GDM1 (cell line): ENCODE measurements at places on chromosomes 3 and 15.

DNA sequence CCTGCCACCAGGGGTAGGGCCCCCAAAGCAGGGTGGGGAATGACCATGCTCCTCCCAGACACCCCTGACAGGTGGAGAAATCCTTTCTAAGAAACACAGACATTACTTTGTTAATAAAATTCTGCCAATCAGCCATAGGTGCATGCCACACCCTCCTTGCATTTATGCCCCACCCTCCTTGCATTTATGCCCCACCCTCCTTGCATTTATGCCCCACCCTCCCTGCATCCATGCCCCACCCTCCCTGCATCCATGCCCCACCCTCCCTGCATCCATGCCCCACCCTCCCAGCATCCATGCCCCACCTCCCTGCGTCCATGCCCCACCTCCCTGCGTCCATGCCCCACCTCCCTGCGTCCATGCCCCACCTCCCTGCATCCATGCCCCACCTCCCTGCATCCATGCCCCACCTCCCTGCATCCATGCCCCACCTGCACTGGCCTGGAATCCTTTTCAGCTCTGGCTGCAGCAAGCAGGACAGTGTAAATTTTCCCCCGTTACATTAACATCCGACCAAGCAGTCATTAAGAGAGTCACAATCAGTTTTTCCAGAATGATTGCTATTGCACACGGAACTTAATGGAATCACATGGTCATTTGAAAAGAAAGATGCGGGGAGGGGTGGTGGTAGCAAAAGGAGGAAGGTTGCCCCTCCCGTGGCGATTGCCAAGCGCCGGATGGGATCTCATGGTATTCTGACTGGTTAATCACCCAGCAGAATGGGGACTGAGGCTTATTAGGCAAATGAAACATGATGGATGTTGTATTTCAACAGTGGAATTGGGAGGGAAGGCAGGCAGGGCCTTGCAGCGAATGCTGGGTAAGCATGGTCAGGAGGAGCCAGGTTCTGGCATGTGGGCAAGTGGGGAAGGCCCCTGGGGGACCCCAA is 91.2 kb downstream of the TLE3 start:
- no peak for DNase-seq

- DNase-seq, result peak; percentile 50
Measured at GRCh38 chr3:50347187-50347813, 1.8 kb upstream of the ZMYND10 start.

DNA sequence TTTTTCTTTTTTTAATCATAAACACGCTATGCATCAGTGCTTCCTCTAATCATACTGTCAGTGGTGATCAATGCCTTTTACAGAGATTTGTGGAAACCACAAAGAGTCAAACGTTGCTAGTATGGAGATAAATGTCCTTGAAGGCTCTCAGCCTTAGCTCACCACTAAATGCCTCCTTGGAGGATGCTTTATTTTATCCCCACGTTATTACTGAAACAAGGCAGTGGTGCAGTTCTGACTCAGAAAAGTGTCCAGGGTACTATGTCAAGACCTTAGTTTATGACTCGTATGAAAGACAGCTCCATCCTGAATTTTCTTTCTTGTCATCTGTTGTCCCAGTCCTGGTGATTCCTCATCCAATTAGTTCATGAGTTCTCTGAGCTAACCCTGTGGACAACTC is 1146.7 kb downstream of the IGSF11 start:
- DNase-seq, result no peak

DNA sequence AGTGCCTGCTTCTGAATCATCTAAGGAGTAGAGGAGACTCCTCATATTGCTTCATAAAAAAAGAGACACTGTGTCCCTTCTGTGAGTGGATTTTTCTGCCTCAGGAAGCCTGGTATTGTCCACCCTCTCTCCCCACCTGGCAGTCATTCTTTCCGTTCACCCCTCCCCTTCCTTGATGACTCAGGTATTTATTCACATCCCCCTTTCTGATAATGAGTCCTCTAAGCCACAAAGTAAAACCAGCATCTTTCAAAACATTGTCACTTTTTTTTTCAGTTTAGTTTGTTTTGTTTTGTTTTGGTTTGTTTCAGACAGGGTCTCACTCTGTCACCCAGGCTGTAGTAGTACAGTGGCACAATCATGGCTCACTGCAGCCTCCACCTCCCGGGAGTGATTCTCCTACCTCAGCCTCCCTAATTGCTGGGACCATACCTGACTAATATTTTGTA is 65.2 kb upstream of the UBE2E1 start:
- no peak for DNase-seq

DNA sequence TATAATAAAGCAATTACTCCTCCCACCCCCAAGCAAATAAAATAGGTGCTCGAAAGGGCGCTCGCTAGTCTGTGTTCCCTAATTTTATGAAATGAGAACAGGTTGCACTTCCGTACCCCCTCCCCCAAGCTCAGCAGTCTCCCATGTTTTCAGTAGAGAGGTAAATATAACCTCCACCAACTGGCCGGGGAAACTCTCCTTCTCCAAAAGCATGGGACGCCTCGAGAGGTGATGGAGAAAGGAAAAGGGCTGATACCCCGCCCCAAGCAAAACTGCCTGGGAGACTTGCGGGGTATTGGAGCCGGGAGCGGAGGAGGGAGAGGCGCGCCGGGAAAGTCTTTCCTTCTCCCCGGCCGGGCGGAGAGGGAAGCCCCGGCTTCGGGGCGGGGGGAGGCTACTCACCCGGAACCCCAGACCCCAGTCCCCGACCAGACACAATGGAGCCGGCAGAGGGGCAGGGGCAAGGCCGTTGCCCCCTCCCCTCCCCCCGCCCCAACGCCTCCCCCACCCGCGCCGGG is 605 bp downstream of the DCUN1D1 start:
- DNase-seq, result no peak

DNA sequence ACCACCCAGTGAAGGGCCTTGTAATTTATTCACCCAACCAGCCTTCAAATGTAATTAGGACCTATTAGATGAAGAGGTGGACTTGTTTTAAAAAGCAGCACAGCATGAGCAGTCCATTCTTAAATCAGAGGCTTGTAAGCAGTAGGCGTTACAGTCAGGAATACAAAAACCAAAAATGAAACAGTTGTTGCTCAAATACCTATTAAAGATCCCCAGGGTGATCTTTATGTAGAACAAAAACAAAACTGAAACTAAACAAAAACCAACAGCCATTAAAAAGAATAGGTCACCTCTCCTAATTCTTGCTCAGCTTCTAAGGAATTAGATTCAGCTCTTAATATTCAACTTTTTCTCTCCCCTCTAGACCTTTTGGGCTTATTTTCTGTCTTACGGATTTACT is 104.9 kb upstream of the ST8SIA2 start:
- no peak for DNase-seq

GRCh38 chr3:64880916-64881315 is 193.1 kb upstream of the ADAMTS9 start:
- DNase-seq, result peak; percentile 16

DNA sequence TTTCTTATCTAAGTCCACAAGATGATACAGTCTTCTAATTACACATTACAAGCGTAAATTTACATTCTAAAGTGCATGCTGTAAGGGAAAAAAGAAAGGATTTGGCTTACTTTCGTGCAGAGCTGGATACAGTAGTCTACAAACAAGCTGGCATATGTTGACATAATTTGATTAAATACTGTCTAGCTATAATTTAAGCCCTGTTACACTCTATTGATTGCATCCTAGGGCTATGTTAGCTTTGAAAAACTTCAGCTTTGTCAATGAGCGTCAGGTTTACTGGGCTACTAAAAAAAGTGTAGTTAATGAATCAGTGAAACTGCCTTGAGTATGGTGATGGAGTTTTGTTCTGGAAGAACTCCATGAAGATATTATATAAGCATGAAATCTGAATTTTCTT is 24.5 kb upstream of the PLCL2 start:
- no peak for DNase-seq

- peak; percentile 44 for DNase-seq
Measured at GRCh38 chr3:12187448-12188327, 29.0 kb upstream of the TIMP4 start.

DNA sequence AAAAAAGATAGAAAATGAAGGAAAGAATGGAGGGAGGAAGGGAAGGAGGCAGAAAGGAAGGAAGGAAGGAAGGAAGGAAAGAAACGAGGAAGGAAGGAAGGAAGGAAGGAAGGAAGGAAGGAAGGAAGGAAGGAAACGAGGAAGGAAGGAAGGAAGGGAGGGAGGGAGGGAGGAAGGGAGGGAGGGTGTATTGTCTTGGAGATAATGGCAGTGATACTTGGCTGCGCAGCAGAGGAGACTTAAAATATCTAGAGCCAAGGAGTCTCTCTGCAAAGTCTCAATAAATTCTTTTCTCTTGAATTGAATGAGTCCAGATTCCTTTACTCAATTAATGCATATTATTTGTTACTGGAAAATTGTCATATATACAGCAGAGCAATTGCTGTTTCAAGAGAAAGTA is 1059.7 kb downstream of the ZPLD1 start:
- DNase-seq, result no peak

- DNase-seq, result no peak
Measured at GRCh38 chr3:105848821-105849220, 20.0 kb downstream of the CBLB start.

DNA sequence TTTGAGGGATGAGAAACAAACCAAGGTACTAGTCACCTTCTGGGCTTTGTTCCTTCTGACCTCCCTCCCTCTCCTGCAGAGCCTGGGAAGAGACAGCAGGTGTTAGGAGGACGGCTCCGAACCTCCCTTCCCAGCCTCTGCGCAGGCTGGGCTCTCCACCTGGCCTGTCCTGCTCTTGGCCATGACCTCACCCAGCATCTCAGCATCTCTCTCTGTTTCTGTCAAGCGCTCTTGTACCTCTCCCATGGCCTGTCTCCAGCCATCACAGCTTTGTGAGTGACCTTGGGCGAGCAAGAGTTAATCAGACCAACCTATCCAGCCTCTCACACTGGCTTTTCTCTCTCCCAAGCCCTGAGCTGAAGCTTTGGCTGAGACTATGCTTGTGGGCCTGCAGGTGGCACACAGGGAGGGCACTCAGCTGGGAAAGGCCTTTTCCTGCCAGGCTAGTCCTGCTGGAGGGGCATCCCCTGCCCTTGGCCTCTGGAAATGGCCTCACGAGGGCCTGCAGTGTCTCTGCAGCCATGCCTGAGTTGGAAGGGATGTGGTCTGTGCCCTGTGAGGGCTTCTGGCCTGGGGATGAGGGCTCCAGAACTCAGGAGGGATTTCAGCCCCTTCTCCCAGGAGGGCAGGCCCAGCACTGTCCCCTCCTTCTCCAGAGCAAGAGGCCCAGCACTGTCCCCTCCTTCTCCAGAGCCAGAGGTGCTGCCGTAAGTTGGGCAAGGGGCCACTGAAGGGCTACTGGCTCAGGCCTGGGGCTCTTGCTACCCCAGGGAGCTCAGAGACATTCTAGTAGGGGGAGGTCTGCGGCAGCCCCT is 2.1 kb downstream of the CHST13 start:
- no peak for DNase-seq

- DNase-seq, result no peak
Measured at GRCh38 chr15:39869254-39869653, 50.8 kb downstream of the GPR176 start.

DNA sequence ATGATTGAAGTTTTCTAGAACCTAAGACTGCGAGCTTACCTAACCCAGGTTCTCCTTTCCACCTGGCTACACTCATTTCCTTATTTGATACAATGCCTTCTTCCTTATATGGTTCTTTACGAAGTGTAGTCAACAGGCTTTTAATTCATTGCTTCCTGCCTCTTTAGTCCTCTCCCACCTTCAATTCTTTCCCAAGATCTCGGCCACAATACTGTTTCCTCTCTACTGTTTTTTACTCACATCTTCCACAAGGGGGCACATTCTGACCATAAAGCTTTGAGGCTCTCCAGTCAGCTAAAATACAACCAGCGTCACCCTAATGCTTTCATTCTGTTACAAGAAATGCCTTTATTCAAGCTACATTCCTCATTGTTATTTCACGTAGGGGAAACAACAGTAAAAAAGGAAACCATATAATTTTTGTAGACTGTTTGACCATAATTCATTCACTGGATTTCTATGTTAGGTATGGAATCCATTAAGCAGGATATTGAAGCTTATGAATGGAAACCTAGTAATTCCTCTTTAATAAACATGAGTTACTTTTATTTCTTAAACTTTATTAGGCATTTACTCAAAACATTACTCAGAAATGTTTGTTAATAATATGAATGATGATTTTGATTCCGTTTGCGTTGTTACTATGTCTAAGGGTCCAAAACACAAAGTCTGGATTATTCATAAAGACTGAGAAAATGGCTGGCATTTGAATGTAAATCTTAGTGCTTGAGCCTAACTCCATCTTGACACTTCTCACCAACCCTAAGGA is 29.5 kb upstream of the VEPH1 start:
- peak; percentile 58 for DNase-seq

- DNase-seq, result no peak
Measured at GRCh38 chr3:149673393-149673792, 15.6 kb upstream of the WWTR1 start.

DNA sequence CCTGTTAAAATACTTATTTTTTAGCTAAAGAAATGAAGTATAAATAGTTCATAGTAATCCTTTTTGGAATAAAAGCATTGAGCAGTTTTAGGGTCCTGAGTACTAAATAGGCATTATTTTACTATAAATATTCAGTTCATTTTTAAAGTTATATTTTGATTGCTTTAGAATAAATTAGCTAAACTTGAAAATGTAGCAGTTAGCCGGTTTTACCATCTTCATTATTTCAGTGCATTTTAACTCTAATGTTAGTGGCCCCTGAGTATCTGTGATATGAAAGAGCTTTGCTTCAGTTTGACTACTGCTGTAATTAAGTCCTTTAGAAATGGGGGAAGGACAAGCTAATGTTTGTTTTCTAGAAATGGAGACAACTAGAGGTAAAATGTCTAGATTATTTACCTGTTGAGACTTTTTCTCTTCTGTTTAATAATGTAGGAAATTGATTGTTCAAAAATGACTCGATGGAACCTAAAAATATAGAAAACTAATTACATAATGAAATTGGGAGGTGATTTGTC is 3.6 kb downstream of the SMC4 start:
- DNase-seq, result no peak

DNA sequence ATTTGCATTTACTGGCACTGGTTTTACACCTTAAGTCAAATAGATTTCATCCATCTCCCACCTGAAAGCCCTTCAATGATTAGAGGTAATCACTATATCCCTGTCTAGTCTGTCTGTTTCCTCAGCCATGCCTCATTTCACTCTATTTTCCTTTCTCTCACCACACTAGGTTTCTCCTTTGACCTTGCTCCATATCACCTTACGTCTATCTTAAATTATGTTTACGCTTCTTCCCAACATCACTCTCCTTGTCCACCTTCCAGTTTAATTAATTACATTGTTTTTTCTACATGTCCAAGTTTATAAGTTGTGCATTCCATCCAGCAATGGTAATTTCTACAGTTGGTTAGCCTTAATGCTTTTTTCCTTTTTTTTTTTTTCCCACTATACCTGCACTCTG is 396.7 kb upstream of the PDZRN3 start:
- DNase-seq, result no peak

GRCh38 chr3:87733671-87734367 is 325.0 kb downstream of the CGGBP1 start:
- no peak for DNase-seq

GRCh38 chr15:89002281-89002761 is 85.9 kb upstream of the ABHD2 start:
- no peak for DNase-seq

GRCh38 chr3:193295985-193296384 is 55.0 kb downstream of the PLAAT1 start:
- no peak for DNase-seq

GRCh38 chr3:188911026-188911850 is 260.5 kb upstream of the TPRG1 start:
- no peak for DNase-seq

- DNase-seq, result no peak
Measured at GRCh38 chr15:42194513-42194912, 13.6 kb downstream of the VPS39 start.

GRCh38 chr3:48397767-48398681 is 26.0 kb downstream of the FBXW12 start:
- DNase-seq, result no peak
